ENCODE measurements at places on chromosomes 11 and 22.

- peak; percentile 75 for DNase-seq
Measured at GRCh38 chr11:267491-267994, 10.7 kb upstream of the NLRP6 start.

GRCh38 chr22:26616650-26617049 lies 1.2 kb downstream of the CRYBB1 start:
- no peak for DNase-seq

- DNase-seq: no peak
Measured at GRCh38 chr22:22867996-22868715, 19.5 kb upstream of the IGLL5 start.

- DNase-seq: no peak
Measured at GRCh38 chr11:115347106-115347505, 157.1 kb downstream of the CADM1 start.

DNA sequence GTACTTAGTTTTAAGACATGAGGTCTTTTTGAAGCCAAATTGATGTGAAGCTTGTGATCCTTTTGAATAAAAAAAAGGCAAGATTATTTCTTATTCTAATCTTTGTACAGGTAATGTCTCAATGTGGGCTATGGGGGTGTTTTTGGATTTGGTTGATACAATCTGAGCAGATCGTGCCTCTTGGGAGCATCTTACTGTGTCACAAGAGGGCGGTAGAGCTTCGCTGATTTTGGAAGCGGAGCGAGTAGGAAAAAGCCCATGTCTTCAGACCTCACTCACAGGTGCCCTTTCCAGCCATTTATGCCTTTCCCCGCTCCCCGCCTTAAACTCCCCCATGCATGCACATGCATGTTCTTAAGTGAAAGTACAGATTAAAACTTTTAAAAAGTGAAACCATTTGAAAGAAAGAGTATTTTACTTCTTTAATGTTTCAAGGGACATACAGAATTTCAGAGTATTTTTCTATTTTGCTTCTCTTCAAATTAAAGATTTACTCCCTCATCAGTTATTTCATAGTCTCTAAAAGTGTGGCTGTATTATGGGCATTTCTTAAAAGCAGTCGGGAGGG lies 18.8 kb downstream of the DDX25 start:
- DNase-seq: peak; percentile 57

DNA sequence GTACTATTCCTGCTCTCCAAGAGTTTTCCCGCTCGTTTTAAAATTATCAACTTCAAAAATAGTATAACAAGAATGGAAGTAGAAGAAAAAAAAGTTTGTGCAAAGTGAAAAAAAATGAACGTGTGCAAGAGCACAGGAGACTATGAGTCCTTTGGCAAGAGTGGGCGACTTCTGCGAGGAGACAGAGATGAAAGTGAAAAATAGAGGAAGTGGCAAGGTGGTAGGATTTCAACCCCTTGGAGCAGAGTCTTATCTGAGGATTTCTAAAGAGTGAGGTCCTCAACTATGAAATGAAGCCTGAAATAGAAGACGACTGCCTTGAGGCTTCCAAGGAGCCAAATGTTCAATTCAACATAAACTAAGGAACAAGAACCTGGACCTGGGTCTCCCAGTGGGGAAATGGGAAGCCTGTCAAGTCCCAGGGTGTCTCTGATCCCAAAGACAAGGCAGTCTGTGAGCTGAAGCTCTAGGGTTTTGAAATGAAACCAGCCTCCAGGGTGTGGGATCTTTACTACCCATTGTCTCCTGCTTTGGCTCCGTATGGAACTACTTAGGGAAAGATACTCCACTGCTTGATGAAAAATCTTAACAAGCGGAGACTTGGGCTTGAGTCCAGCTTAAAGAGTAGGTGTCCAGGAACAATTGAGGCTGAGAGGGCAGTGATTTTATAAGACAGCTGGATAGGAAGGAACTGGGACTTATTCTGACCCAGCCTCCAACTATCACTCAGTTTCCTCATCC lies 4.8 kb downstream of the P4HA3 start:
- DNase-seq: no peak

- no peak for DNase-seq
Measured at GRCh38 chr22:36617694-36618522, 85.6 kb downstream of the CACNG2 start.

DNA sequence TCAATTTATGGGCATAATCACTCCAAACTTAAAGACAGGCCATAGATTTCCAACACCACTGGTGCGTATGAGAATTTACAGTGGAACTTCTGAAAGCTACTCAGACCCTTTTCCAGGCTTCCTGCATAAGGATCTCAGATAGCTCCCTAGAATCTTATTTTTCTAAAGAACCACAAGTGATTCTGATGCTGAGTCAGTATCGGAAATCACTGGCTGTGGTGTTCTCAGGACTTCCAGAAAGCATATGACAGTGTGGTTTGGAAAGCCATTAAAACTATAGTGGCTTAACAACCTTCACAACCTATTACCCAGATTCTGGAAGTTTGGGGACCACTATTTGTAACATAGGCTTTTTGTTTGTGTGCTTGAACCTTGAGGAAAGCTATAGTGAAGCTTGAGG lies 756.0 kb downstream of the DLG2 start:
- no peak for DNase-seq

DNA sequence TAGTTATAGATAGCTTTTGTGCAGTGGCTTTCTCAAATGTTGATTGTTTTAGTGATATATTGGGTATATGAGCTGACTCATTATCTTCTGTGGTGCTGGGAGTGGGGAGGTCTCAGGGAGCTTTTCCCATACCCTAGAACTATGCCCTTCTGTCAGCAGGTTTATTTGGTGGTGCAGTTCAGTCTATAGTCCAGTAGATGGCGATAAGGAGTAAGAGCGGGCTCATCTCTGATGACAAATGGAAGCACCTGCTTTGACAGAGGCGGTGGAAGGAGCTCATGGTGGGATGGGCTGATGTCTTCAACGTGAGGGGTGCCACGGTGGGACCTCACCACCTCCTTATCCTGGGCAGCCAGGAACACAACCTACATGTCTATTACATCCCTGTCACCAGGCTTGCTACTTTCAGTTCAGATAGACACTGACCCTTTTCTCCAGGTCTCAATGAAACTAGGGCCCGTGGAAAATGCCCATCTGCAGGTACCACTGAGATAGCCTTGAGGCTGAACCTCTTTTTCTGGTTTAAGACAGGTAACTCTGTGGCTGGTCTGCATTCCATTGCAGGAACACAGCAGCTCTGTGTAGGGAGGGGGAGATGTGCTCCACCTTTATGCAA lies 13.0 kb upstream of the OR6A2 start:
- peak; percentile 15 for DNase-seq

DNA sequence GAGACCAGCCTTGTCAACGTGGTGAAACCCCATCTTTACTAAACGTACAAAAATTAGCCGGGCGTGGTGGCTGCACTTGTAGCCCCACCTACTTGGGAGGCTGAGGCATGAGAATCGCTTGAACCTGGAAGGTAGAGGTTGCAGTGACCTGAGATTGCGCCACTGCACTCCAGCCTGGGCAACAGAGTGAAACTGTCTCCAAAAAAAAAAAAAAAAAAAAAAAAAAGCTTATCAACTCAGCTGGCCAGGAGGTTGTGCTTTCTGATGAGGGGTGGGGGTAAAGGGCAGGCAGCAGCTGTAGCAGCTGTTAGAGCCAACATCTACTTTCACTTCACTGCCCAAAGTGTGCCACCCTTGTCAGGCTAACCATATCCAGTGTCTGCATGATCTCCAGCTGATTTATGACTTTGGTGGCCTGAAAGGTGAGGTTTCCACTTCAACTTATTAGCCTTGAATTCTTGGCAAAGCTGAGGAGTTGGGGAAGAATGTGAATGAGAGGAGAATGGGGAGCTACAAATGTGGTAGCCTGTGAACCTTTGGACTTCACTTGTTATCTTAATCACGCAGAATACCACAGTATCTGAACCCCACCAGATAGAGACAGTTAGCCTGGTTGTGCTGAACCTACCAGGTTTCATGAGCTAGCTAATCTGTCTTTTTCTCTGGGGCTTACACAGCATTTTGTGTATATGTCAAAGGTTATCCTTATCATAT lies 19.6 kb downstream of the RNF121 start:
- DNase-seq: no peak

DNA sequence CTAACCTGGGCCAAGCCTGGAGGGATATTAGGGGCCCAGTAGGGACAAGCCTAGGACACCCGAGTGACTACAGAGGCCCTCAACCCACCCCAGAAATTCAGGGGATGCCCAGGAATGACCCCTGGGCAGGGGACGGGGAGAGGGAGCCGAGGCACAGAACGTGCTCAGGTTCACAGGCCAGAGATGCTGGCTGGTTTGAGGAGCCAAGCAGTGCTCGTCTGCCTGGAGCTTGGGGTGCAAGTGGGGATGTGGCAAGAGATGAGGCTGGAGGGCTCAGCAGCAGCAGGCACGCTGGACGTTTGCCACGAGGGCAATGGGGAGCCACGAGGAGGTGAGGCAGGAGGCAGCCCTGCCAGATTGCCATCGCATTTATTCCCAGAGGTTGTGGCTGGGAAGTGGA lies 34.0 kb upstream of the EMID1 start:
- no peak for DNase-seq

- no peak for DNase-seq
Measured at GRCh38 chr11:112369916-112370315, 109.3 kb upstream of the PLET1 start.

- no peak for DNase-seq
Measured at GRCh38 chr11:96054870-96055705, 131.2 kb upstream of the MTMR2 start.

- no peak for DNase-seq
Measured at GRCh38 chr22:41834005-41834944, 1.4 kb downstream of the SREBF2 start.

- DNase-seq: no peak
Measured at GRCh38 chr11:36130401-36130800, 158.8 kb downstream of the COMMD9 start.

GRCh38 chr11:8639655-8640054 lies 42.8 kb downstream of the TRIM66 start:
- no peak for DNase-seq

DNA sequence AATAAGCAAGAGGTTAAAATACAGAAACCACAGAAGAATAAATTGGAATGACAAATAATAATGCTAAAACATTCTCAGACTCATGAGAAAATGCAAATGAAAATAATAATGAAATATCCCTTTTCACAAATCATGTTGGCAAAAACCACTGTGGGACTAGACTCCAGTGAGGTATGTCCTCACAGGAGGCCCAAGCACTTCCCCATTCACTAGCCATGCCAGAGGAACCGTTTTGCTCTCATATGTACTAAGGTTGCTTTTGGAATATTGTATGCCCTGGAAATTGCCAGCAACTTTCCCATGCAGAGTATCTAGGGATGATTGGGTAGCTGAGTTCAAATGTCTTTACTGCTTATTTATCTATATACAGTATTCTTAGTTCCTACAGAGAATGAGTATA lies 106.2 kb upstream of the CHORDC1 start:
- no peak for DNase-seq

DNA sequence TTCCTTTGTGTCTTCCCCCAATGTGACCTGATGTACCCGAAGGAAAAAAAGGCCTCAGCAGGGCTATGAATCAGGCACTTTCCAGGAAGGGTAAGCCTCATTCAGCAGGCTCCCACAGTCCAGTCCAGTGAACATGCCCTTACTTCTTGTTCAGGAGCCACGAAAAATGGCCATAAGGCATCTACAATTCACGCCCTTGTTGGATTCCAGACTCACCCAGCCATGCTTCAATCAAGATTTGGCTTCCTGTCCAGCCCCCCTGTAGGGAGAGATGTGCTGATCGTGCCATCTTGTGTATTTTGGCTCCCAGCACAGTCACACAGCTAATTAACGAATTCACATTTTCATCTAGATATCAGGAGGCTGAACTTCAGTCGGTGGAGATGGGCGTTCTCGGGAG lies 9.9 kb upstream of the KCNJ5 start:
- no peak for DNase-seq

DNA sequence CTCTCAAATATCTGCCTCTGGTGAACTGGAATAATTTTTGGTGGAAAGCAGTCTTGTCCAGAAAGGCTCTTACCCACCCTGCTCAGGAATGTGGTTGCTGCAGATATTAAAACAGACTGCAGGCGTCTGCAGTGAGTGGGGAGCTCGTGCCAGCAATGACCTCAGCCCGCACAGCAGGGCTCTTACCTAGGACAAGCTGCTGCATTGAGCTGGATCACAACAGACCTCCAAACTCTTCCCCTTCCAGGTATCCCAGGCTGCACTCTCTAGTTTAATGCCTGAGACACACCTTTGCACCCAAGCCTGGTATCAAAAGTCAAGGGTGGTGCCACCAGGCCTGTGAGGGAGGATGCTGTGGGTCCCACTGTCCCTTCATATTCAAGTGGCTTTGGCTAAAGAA lies 69.7 kb upstream of the CDON start:
- no peak for DNase-seq

DNA sequence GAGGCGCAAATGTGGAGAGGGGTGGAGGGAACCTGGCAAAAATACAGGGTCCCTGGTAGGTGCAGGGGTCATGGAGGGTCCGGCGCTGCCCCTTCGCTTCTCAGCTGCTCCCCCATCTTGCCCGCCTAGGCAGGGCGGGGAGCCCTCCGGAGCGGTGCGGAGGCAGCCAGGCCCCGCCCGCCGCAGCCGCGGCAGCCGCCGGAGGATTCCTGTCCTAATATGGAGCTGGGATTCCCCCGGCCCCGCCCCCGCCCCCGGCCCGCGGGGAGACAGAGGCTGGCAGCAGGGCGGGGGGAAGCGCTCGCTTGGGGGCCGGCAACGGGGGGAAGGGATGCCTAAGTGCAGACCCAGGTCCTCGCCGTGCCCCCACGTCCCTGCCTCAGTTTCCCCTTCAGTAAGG lies 1.0 kb upstream of the NPAS4 start:
- peak; percentile 16 for DNase-seq

GRCh38 chr11:84887055-84887629 lies 740.0 kb downstream of the DLG2 start:
- DNase-seq: no peak

- no peak for DNase-seq
Measured at GRCh38 chr22:40997520-40997919, 46.3 kb downstream of the RBX1 start.

GRCh38 chr22:49825436-49825835 lies 2.2 kb downstream of the BRD1 start:
- DNase-seq: no peak

DNA sequence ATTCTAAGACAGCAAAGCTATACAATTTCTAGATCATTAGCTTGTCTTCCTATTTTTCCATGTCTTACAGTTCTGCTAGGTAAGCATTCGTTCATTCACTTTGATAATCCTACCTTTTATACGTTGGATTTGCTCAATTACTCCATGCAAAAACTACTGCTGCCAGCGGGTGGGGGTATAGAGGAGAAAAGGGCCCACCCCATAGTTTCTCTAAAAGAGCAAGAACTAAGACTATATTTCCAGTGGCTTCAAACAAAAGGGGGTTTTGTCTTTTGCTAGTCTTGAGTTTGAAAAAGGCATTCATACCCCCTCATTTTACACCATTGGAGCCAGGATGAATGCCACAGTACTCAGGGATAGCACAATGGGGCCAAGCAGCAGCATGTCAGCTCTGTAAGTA lies 155.7 kb downstream of the WT1 start:
- no peak for DNase-seq

- no peak for DNase-seq
Measured at GRCh38 chr11:86374069-86374468, 618 bp upstream of the CCDC81 start.

All from stimulated activated naive CD8-positive, alpha-beta T cell treated with anti-CD3 and anti-CD28 coated beads, Interleukin-15, Interleukin-2, amounts not matched to agents 100 U/mL and 50 U/mL, for 24 hours (primary cell).